Activated CD4-positive, alpha-beta memory T cell treated with anti-CD3 and anti-CD28 coated beads for 36 hours (primary cell): ENCODE measurements at places on chromosomes 3 and 15. TPM values are rescaled to one million over a fixed set of nuclear protein-coding genes. Genes with fewer than 3 reads are reported as not detected.

ISG20 gene
- 68.2 TPM for total RNA-seq

RBPMS2 gene
- total RNA-seq = not detected

SPATA12 gene
- not detected for total RNA-seq

IGSF11 gene
- total RNA-seq = 0.15 TPM

GOLGA6L7 gene
- not detected for total RNA-seq
